ENCODE measurements at places on chromosomes 12 and 14.

DNA sequence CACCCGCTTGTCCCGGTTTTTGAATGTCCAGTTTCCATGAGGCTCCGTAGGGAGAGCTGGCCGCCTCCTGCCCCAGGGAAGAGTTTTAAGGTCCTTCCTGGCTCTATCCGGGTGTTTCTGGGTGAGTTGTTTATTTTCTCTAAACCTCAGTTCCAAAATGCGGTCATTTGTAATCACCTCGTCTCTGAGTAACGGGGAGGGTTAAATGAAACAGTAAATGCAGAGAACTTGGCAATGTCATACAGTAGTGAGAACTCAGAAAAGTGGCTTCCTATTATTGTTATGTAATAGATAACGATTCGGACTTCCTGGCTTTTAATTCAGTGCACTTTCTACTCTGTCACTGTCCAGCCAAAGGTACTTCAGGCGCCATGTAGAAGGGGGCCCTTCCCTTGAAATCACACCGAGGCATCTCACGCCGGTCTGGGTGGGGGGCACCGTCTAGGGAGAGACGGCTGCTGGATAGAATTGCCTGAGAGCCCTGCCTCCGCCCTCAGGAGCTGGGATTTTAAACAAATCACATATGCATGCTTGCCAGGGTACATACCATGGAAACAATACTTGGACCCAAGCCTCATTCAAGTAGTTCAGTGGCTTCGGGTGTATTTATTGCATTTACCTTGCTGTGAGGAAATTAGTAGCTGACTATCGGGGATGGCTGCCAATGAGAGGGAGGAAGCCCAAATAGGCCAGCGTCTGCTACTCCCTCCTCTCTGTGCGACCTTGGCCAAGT lies 26.4 kb downstream of the NOS1 start:
- DNase-seq, result no peak

DNA sequence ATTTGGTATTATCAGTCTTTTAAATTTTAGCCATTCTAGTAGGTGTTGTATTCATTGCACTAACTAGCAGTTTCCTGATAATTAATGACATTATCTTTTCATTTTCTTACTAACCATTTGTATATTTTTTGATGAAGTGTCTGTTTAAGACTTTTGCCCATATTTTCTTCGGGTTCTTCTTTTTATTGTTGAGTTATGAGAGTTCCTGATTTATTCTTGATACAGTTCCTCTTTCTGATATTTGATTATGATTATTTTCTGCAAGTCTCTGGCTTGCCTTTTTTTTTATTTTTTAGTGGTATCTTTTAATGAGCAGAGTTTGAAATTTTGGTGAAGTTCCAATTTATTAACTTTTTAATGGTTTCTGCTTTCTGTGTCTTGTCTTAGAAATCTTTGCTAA lies 6.2 kb upstream of the RNU6-7 start:
- no peak for DNase-seq

- DNase-seq, result no peak
These were observed 179.8 kb downstream of the CALM1 start for GRCh38 chr14:90576581-90576980.

DNA sequence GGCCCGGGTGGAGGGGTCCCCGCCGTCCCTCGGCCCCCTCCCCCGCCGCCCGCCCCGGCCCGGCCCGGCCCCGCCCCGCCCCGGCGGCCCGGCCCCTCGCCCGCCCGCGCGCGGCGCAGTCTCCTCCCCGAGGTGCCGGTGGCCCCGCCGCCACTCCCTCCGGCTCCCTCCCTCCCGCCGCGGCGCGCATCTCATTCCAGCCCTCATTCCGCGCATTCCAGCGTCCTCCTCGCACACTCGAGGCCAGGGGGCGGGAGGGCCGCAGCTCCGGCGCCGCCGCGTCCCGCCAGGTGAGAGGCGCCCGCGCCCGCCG lies at the start of gene TEAD4:
TSS of gene TEAD4 (plus strand) at position 206 of the 313 bp plus-strand sequence.
- peak; percentile 35 for DNase-seq

DNA sequence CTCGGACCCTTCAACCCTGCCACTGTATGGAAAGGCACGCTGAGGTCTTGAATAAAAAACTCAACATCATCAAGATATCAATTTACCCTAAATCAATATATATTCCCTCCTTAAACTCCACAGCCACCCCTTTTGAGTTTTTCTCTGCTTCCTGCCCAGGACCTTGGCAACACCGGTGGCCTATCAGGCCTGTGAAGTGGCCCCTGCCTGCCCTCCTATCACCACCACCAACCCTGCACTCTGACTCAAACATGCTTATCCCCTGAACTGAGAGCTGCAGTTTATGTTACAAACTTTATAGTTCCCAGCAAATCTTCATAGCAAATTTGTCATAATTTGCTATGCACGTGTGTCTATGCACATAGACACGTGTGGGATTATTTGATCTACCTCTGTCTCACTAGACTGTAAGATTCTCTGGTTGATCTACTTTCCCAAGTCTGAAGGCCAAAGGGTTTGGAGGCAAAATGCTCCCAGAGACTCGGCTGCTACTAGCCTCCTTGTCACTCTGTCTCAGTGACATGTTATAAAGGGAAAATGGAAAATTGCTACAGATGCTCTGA lies 63.4 kb downstream of the SPTB start:
- DNase-seq, result no peak

DNA sequence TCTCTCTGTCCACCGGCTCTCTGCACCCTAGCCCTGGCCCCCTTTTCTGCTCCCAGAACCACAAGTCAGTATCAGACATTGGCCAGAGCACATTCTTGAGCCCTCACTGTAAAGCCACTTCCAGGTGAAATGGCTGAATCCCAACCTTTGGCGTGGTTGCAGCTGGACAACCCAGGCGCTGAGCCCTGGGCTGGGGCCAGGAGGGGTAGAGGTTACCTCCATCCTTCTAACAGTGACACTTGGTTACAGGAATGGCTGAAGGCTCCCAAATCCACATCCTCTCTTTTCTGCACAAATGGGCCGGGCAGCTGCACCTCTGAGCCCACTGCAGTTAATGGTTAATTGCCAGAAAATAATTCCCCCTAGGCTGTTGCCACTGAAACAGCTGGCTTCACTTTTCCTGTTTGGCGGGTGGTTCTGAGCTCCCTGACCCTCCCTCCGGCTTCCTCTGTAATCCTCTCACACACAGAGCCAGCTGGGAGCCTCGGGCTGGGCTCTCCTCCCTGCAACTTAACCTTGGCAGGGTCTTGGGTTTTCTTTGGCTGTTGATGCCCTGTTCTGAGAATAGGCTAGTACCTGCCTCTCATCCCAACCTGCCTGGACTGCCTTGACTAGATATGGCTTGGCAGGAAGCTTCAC lies 44.1 kb downstream of the TSPAN11 start:
- DNase-seq, result no peak

DNA sequence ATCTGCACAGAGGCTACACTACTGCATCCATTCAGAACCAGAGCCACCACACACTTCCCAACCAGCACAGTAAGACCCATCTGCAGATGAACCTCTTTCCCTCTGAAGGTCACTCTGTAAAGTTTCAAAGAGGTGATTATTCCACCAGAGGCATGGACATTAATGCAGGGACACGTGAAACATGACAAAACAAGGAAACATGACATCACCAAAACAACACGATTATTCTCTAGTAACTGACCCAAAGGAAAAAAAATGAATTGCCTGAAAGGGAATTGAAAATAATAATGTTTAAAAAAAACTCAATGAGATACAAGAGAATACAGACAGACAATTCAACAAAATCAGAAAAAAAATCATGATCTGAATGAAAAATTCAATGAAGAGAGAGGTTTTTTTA lies 139.1 kb downstream of the RERGL start:
- no peak for DNase-seq

GRCh38 chr12:18261273-18261672 lies at the start of gene PIK3C2G:
Gene PIK3C2G, plus strand, starts transcription at chr12:18261518. Its CDS starts 20,564 bp downstream, at chr12:18282082.
- no peak for DNase-seq

- DNase-seq, result no peak
These were observed 5.8 kb downstream of the KERA start for GRCh38 chr12:91052026-91052425.

DNA sequence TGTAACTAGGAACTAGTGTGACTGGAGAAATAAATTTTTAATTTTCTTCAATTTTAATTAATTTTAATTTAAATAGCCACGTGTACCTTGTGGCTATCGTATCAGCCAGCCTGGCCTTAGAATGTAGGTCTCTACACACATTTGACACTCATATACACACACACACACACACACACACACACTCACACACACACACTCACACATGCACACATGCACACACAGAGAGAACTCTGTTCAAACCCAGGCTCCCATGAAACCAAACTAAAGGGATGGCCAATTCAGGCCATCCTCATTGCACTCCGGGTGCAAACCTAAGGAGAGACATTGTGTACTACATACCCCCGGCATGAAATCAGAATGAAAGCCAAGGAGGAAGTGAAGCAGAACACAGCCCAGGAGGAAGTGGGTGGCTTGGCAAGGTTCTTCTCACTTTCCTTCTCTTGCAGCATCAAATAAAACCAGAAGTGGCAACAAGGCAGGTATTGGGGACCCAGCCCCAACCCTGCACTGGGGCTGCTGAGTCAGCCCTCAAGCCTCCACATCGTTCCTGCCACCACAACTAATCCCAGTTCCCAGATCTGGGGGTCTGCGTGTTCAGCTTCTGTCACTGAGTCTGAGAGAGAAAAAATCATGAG lies 26.2 kb upstream of the CHPT1 start:
- peak; percentile 6 for DNase-seq

DNA sequence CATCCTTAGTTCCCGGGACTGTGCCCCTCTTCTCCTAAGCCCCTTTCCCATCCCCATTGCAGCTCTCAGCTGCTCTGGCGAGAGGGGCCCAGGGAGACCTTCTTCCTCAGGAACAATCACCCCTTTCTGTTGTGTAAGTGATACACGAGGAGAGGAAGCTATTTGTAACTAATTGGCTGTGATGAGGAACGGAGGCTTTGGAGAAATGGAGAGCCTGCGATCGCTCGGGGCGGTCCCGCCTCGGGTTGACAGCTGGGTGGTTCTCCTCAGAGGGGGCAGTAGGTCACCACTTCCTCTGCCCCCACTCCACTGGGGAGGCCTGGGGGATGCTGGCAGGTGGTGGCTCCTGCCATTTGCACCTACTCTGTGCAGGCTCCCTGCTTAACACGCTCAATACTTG lies 6.6 kb upstream of the PGF start:
- DNase-seq, result no peak

DNA sequence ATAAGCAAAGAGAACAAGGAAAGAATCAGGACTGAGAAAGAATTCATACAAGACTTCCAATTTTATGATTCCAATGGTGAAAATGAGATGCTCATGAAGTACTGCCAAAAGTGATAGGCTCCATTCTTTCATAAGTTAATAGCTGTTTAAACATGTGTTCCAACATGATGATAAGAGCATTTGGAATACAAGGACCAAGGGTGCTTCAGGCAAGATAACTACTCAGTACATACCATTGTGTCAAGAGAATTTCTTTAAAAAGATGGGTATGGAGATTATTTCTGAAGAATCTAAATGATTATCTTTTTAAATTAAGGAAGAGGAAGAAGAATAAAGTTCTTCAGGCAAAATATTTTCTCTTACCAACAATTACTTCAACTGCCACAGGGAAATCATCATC lies 258.1 kb downstream of the MED13L start:
- no peak for DNase-seq

- DNase-seq, result no peak
These were observed 2.4 kb downstream of the VRK1 start for GRCh38 chr14:96799489-96800054.

DNA sequence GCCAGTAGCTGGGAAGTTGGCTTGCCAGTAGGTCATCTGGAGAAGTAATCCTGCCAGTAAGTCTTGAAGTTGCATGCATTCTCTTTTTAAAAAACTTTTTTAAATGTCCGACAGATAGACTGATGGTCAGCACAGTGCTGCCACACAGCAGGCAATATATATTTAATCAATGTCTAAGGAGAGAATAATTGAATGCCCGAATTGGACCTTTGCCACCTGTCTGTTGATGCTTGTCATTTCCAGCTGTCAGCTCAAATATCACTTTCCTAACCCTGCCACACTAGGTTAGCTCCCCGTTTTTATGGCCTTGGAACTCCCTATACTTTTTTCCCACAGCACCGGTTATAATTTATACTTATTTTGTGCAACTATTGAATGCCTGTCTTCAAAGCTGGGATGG lies 2.1 kb upstream of the SLC15A4 start:
- no peak for DNase-seq

DNA sequence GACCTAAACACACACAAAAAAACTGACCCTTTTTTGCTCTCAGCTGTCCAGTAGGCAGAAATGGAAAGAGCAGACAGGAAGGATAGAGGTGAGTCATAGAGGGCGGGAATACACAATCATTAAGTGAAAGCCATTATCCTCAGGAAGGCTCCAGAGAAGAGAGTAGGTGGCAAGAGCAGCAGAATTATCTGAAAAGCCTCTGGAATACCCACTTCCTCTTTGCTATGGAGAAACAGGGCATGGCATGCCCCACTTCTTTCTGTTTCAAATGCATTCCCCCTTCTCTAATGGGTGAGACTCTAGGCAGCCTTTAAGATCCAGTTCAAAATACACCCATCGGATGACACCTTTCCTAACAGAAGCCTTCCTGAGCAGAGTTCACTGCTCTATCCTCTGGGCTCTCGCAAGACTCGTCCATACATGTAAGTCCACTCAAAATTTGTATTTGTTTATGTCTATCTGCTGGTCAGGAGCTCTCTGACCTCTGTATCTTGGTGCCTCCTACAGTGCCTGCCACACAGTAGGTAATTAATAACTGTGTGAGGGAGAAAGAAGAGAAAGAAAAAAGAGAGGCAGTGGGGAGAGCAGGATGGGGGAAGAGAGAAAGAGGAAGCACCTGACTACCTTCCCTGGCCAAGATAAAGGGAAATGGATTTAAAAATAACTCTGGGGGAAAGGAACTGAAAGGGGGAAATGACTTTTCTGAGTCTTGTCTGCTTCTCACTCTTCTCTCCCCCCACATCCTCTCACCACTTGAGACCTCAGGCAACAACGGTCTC lies 8.5 kb downstream of the KLHL33 start:
- DNase-seq, result no peak

- DNase-seq, result no peak
These were observed 22.7 kb upstream of the PNMA1 start for GRCh38 chr14:73736842-73737241.

GRCh38 chr14:80080601-80081000 lies 130.7 kb downstream of the DIO2 start:
- no peak for DNase-seq

DNA sequence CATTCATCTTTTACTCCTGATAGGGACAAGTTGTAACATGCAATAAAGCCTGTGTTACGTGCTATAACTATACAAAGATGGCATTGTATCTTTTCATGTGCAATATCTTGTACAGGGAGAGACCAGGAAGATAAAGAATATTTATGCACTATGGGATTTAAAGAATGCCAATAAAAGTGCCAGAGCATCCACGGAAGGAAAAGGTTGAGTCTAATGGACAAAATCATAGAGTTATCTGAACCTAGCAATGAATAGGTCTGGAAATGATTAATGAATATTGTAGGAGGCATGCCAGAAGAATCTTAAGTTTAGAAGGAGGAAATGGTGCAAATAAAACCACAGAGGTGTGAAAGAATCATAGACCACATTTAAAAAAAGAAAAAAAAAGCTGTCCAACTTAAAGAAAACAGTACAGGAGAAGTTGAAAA lies 263.9 kb downstream of the KCNC2 start:
- DNase-seq, result no peak

DNA sequence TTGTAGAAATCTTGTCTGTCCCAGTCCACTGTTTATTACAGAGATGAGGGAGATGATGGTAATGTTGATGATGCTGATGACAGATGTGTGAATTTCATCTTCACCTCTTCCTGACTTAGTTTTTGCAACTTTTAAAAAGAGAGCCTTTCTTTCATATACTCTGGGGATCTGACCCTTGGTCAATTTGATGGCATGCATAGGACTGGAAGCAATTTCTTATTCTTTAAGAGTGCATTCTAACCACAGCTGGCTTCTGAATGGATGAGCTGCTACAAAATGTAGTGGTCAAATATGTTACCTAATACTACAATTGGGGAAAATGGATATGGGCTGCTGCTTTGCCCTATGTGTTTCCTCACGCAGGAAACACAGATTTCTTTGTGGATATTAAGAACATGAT lies 80.8 kb downstream of the MYRFL start:
- no peak for DNase-seq

Measured in stimulated activated CD4-positive, alpha-beta T cell treated with anti-CD3 and anti-CD28 coated beads, TNF-alpha, amount 100 ng/mL, for 24 hours (primary cell).